ENCODE measurements at places on chromosomes 12 and 14.

DNA sequence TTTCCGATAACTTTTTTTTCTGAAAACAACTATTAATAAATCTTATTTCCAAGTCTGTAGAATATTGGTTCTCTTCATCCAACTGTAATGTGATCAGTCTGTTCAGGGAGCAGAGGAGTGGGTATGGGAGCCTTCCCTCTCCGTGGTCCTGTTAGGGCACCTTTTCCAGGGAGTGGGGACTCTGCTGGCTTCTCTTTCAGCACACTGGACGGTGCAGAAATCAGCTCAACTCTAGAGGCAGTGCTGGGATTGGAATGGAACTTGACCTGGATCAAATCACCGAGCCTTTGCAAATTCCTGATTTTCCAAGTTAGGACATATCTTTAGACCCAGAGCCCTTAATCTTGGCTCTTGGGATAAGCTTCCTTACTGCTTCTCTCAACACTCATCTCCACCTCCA lies 630.4 kb downstream of the DIO2 start:
- no peak for DNase-seq

- no peak for DNase-seq
Measured at GRCh38 chr12:468671-469389, 9.1 kb downstream of the B4GALNT3 start.

DNA sequence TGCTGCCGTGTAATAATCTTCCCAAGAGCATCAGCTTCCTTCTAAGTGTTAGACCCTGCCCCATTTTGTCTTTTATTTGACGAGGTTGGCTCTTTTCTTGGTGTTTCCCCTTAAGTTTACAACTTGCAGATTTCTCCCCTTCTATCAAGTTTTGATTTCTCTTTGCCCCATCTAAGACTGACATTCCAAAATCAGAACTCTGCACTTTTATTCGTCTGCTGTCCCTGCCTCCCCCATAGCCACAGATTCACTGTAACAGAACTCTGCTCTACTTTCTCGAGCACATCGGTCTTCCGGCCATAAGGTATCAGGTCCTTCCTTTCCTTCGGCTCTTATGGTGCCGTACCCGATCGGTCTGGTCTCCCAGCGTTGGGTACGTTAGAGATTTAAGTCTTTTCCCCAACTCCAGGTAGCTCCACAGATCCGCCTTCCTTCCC lies 563 bp downstream of the DCP1B start:
- no peak for DNase-seq

- DNase-seq = no peak
Measured at GRCh38 chr12:80509781-80510556, 65.9 kb downstream of the PTPRQ start.

GRCh38 chr14:78836777-78837176 lies 666.6 kb downstream of the NRXN3 start:
- DNase-seq = peak; percentile 82

DNA sequence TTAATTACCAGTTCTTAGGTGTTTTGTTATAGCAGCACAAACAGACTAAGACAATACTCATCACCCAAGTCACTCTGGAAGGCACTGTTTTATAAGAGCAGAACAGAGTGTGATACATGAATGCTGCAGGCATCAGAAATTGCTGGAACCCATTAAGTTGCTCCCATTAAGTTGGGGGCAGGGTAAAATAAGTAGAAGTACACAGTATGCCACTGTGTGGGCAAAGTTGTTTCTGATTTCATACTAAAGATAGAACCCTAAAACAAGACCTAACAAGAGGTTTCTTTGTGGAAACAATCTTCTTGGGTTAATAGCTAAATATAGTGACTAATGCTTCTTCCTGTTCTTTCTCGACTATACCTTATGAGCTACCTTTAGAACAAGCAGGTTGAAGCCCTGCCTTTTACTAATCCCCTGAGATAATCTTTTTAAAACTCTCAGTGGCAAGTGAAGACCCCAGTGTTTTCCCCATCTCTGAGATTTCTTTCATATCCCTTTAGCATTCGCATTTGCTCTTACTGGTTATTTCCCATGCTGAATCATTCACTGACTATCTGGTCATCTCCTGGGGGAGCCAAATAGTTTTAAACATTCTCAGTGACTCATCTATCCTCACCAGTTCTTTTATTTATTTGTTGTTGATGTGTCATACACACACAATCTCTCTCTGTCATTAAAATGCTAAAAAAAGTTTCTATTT lies 52.3 kb downstream of the SOCS2 start:
- no peak for DNase-seq

- no peak for DNase-seq
Measured at GRCh38 chr14:85793533-85793932, 263.6 kb downstream of the FLRT2 start.

DNA sequence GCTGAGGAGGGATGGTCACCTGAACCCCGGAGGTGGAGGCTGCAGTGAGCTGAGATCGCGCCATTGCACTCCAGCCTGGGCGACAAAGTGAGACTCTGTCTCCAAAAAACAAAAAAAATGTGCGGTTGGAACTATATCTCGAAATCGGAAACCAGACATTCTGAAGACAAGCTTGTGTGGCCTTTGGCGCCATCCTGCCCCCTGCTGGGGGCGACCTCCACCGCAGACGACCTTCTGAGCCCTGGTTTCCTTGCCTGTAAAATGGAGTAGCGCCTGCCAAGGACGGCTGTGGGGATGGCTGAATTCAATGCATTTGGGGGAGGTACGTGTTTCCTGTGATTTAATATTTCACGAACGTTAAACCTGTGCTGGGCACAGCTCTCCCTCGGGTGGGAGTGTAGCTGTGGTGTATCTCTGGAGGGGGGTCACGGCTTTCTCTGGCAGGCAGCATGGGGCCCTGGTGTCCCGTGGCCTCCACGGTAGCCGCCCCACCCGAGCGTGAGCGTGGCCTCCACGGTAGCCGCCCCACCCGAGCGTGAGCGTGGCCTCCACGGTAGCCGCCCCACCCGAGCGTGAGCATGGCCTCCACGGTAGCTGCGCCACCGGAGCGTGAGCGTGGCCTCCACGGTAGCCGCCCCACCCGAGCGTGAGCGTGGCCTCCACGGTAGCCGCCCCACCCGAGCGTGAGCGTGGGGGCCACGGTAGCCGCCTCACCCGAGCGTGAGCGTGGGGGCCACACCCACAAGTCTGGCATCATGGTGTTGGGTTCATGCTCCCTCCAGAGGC lies 55.3 kb downstream of the LRCOL1 start:
- DNase-seq = no peak

GRCh38 chr12:104520242-104520900 lies 63.6 kb downstream of the CHST11 start:
- no peak for DNase-seq

DNA sequence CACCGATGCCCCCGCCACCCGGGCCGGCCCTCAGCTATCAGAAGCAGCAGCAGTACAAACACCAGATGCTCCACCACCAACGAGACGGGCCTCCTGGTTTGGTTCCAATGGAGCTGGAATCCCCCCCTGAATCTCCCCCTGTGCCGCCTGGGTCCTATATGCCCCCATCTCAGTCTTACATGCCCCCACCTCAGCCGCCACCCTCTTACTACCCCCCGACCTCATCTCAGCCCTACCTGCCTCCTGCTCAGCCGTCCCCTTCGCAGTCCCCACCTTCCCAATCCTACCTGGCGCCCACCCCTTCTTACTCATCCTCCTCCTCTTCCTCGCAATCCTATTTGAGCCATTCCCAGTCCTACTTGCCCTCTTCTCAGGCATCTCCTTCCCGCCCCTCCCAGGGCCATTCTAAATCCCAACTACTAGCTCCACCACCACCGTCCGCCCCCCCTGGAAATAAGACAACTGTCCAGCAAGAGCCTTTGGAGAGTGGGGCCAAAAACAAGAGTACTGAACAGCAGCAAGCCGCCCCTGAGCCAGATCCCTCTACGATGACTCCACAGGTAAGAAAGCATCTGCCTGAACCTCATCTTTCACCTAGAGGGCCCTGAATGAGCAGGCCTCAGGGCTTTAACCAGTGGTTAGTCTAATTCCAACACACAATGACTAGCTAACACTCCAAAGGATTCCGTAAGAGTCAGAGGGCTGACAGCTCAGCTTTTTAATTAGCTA lies 851 bp downstream of the YLPM1 start:
- DNase-seq = no peak

- no peak for DNase-seq
Measured at GRCh38 chr12:115421350-115421749, 737.4 kb upstream of the TBX3 start.

DNA sequence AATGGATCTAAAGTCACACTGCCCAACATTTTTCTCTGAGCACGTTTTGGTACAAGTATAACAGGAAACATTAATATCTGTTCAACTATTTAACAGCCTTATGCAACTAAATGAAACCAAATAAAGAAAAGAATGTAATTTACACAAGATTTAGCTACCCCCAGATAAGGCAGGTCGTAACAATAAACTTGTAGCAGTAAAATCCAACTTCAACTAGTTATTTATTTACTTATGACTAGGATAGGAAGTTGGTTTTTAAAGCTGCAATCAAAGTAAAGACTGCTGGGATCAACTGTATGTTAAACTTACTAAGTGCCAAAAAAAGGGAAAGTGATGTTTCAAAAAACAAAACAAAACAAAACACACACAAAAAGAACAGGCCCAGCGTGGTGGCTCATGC lies 30.9 kb downstream of the FERMT2 start:
- DNase-seq = no peak

DNA sequence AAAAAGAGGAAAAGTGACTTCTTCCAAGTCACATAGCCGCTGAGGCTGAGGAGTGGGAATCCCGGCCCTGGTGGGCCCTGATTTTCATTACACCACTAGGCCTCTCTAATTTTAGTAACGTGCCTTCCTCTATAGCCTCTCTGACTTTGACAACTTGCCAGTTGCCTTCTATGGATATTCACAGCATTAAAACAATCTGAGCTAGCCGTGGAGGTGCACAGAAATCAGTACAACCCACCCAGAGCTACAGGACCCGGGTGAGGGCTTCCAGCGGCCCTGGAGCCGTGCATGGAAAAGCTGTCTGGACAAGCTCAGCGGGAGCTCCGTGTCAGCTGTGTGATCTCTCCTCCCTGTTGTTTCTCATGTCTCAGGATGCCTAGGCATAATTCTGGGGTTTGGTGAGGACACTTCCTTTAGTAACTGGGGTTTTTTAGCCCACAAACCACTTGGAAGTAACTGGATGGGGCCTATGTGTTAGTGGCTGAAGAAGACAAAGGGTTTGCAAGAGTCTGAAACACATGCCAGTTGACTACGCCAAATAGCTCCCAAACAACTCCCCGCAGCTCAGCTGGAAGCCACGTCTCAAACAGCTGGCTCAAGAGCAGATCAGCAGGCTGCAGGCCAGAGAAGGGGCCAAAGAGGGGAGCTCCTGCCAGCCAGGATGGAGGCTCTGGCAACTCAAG lies 53.0 kb downstream of the SSH1 start:
- no peak for DNase-seq

- DNase-seq = no peak
Measured at GRCh38 chr12:132588821-132589669, 21.3 kb downstream of the LRCOL1 start.

GRCh38 chr14:99057576-99058083 lies 214.4 kb downstream of the BCL11B start:
- no peak for DNase-seq

GRCh38 chr12:39736406-39736805 lies 116.8 kb upstream of the ABCD2 start:
- no peak for DNase-seq

DNA sequence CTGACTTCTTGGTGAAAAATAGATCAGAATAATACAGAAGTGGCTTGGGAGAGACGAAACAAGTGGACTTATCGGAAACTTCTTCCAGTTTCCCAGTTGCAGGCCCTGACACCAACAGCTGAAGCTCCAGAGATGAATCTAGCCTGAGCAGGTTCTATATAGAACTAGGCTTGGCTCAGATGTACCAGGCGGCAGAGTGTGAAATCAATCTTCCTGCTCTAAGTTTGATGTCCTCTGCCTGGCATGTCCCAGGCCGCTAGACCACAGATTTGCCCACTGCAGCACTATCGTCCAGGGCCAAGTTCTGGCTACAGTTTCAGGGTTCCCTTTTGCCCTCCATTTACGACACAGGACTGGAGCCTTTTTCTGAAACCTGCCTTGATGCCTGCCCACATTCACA lies 91.3 kb upstream of the PLEKHA5 start:
- no peak for DNase-seq

DNA sequence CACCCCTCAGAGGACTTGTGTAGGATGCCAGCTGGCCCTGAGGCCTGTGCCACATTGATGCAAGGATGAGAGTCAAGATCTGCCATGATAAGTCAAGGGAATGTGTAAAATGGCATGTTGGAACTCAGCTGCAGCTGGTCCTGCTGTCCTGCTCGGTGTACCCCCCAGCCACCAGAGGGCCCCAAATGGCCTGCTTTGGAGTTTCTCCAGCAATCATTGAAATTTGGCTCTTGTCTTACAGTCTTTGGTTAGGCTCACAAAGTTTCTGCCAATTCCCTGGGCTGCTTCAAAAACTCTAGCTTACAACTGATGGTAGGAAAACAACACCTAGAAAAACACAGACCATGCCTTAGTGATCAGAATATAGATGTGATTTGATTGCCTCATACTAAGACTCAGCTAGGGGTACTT lies 76.8 kb downstream of the HSD17B6 start:
- peak; percentile 61 for DNase-seq

- no peak for DNase-seq
Measured at GRCh38 chr12:91406920-91407341, 224.3 kb upstream of the DCN start.

GRCh38 chr14:100710826-100711462 lies 15.7 kb upstream of the DLK1 start:
- no peak for DNase-seq

- no peak for DNase-seq
Measured at GRCh38 chr12:12744546-12745305, 27.6 kb downstream of the CDKN1B start.

GRCh38 chr14:105840266-105841021 lies 314.1 kb downstream of the TMEM121 start:
- no peak for DNase-seq

- no peak for DNase-seq
Measured at GRCh38 chr14:68841016-68841809, 48.3 kb upstream of the ZFP36L1 start.

DNA sequence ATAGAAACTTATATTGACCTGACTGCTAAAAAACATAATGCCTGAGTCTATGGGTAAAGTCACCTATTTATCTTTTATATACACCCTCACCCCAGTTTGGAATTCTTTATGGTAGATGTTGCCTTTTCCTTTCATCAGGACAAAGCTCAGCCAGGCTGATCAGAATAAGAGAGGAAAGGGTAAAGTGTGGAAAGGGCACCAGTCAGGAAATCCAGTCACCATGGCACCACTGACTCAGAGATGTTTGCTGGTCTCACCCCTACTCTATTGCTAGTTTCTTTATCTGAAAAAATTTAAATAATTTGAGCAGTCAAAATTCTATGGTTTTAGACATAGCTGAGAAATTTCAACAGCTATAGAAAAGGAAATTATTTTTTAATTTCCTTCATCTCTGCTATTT lies 49.2 kb upstream of the SSTR1 start:
- DNase-seq = no peak
